ENCODE measurements at places on chromosomes 3 and 15.

- DNase-seq: no peak
These were observed 425.2 kb upstream of the TBL1XR1 start for GRCh38 chr3:177622520-177622919.

DNA sequence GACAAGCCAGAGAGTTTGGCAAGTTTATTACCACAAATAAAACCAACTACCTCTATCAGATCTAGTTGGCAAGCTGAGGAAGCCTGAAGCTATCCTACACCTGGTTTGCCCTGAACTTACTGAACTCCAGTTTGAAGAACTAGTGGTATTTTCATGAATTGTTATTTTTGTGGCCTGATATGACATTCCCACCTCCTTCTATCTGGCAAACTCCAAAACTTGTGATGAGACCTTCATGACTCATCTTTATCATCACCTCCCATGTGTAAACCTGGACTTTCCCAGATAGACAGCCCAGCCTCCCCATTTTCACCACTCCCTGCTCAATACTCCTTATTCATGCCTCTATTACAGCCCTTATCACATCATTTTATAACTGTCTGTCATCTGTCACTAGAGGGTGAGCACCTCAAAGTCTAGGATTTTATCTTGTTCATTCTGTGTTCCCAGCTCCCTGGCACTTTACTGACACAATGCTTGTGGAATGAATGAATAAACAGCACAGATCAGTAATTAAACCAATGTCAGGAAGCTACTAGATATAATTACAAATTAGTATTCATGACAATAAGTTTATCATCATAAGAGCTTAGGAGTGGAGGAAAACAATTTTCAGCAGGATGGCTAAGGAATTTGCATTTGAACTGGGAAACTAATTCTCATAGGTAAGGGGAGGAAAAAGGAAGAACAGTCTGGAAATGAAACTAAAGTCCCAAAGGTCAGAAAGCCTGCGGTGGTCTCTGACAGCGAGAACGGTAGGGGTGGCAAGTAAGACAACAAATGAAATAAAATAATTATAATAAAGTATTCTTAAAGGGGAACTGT lies 13.2 kb upstream of the TRANK1 start:
- no peak for DNase-seq

GRCh38 chr3:127158614-127159229 lies 34.2 kb upstream of the PRR23E start:
- DNase-seq: no peak

DNA sequence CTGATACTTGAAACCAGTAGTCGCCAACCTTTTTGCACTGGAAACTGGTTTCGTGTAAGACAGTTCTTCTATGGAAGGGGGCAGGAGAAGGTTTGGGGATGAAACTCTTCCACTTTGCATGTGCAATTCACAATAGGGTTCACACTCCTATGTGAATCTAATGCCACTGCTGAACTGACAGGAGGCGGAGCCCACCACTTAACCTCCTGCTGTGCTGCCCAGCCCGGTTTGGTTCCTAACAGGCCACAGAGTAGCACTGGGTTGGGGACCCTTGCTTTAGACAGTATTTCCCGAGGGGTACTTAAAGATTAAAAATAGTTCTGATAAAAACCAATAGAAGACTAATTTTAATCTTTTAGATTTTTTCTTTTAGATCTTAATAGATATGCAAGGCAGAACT lies 11.1 kb downstream of the TFG start:
- no peak for DNase-seq

DNA sequence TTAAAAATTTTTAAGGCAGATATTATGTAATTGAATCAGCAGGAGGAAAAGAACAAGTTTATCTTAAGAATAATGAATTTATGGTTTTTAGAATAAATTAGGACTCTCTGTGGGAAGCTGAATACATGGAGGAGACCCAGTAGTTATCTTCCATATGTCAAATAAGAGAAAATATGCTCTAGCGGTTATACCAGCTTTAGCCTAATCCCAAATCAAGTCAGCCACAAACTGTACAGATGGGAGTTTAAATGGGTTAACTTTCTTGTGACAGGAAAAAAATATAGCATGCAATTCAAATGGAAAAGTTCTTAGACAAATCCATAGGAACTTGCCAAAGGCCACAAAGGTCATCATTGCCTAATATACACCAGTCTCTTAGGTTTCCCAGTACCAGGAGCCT lies 84.3 kb downstream of the TTBK2 start:
- DNase-seq: no peak

DNA sequence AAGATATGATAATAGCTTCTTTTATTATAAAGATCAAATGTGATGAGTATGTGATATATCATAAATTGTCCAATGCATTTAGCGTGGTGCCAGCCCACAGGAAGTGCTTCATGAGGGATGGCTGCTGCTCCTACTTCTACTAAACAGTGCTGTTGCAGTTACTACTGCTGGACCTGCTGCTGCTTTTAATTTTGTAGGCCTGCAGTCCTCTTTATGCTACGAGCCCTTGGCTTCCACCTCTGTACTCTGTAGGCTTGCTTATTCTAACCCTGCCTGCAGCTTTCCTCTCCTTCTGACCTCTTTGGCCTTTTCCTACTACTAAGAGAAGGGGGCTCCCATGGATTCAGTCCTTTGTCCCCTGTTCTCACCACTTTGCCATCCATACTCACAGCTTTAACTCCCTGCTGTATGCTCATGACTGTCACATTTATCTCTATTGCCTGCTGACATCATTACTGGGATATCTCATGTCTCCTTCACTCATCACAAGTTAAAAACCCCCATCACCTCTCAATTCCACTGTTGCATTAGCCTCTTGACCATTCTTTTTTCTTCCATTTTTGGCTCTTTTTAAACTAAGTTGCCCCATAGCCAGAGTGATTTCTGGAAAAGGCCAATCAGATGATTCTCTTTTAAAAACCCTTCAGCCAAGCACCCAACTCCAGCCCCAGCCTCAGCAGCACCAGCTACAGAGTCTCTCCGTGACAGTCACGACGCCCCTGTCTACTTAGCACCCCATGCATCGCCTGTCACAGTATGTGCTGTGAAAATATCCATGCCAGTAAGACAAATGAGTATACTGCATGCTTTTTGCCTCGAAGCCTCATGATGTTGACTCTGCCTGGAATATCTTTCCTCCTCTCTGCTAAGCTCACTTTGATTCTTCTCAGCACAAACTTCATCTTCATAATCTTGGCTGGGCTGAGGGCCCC lies 56.3 kb downstream of the PLCL2 start:
- DNase-seq: no peak

DNA sequence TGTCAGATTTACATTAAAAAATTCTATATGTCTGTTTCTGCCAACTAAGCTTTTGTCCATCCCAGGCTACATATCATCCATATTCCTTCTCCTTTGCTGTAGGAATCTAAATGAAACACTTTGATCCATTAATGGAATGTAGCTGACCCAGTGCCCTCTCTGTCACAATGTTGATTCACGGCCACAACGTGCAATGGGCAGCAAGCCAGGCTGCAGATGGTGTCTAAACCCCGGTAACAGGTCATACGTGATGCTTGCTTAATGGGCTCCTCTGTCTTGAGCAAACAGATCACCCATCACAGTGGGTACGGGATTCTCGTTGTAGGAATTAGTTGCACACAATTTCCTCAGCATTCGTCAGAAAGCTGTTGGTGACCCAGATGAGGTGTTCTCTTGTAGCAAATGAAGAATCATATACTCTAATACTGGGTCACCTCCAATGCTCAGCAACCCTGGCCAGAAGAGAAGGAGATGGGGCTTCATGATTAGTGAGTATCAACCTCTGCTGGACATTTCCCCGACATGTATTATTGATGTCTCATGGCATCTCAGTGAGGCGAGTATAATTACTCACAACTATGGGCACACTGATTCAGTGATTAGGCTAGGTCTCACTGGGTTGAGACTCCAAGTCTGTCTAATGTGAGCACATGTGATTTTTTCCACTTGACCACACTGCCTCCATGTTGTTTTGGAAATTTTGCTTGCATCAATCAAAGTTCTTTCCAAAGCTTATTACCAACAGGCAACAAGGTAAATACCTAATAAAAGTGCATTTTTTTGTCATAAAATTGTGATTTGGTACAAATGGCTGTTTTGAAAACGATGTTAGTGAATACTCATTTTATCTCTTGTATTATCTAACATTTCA lies 12.9 kb upstream of the DCBLD2 start:
- DNase-seq: no peak

DNA sequence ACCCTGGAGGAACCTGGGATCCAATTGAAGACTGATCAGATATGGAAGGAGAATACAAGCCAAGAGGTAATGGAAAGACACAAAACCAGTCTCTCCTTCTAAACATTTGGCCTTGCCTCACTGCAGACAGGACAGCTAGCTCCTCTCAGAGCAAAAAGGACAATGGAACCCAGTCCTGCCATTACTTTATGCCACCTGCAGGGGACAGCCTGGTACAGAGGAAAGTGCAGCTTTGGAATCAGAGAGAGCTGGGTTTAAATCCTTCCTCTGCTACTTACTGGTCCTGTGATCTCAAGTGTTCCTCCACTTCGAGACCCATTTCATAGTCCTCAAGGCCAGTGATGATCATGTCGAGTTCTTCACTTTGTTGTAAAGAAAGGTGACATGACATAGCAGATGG lies 159.4 kb upstream of the SMAD3 start:
- no peak for DNase-seq

DNA sequence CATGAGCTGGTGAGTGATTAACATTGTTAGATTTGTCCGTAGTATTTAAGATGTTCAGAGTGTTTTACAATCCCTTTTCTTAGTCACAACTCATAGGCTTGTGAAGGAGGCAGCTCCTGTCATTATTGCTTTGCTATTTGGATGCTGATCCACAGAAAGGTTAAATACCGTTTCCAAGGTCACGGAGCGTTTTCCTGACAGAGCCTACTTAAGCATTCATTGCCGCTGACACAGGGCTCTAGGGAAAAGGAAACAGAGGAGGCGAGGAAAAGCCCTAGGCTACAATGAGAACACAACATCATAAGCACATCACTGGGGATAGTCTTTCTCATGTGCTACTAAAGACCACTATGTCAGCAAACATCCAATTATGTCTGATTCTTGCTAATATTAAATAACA lies 38.5 kb upstream of the CPB1 start:
- no peak for DNase-seq

- DNase-seq: no peak
These were observed 60.2 kb upstream of the RAB6B start for GRCh38 chr3:133955892-133956291.

DNA sequence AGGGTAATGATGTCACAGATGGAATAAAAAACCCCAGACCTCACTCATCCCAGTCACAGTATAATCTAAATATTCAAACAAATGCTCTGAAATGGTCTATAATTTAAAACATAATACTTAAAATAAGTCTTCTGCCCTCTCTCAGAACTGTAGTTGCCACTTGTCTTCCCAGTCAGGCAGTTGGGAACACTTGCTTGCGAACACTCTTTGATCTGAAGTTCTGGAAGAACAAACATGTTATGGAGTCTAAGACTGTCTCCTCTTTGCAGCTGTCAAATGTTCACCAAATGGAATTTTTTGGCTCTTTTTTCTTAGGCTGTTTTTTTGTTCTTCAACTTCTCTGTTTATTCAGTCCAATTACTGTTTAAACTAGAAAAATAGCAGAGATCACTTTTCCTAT lies 711.1 kb upstream of the GOLIM4 start:
- no peak for DNase-seq

DNA sequence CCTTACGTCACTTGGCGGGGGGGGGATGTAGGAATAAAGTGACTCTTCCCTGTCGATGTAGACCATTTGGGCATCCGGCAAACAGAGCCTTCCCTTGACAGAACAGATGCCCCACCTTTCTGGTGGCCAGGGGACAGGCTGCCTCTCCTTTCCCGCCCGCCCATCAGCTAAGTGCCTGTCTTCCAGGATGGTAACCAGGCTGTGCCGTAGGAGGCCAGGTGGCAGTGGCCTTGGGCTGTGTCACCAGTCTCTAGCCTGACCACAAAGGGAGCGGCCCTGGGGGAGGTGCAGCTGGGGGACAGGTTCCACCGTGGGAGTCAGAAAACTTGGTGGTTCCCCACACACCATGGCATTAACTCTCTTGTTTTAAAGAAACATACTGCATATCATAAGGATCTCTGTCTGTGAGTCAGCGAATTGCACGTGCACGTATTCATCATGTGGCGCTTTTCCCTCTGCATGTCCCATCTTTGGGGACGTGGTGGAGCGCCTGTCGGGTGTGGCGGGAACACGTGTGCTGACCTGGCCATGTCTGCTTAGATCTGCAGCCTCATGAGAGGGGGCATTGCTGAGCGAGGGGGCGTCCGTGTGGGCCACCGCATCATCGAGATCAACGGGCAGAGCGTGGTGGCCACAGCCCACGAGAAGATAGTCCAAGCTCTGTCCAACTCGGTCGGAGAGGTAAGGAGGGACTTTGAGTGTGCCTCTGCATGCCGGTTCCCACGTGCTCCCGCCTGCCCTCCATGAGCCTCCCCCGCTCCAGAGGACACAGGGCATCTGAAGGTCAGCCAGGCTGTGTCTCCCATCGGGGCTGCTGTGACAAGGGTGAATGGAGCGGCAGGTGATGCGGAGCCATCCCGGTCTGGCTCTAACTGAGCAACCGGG lies 156.0 kb downstream of the NSMCE3 start:
- no peak for DNase-seq

DNA sequence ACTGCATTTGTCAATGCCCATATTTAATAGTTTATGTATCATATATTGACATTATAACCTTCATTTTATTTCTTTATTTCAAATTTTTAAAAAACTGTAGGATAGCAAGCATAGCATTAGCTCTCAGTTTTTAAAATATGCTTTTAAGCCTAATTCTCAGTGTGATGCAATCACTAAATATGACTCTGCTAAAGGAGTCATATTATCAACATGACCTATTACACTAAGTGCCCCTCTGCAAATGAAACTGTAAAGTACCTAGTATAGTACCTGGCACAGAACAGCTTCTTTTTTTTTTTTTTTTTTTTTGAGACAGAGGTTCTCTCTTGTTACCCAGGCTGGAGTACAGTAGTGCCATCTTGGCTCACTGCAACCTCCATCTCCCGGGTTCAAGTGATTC lies 179.4 kb upstream of the CGNL1 start:
- DNase-seq: no peak

DNA sequence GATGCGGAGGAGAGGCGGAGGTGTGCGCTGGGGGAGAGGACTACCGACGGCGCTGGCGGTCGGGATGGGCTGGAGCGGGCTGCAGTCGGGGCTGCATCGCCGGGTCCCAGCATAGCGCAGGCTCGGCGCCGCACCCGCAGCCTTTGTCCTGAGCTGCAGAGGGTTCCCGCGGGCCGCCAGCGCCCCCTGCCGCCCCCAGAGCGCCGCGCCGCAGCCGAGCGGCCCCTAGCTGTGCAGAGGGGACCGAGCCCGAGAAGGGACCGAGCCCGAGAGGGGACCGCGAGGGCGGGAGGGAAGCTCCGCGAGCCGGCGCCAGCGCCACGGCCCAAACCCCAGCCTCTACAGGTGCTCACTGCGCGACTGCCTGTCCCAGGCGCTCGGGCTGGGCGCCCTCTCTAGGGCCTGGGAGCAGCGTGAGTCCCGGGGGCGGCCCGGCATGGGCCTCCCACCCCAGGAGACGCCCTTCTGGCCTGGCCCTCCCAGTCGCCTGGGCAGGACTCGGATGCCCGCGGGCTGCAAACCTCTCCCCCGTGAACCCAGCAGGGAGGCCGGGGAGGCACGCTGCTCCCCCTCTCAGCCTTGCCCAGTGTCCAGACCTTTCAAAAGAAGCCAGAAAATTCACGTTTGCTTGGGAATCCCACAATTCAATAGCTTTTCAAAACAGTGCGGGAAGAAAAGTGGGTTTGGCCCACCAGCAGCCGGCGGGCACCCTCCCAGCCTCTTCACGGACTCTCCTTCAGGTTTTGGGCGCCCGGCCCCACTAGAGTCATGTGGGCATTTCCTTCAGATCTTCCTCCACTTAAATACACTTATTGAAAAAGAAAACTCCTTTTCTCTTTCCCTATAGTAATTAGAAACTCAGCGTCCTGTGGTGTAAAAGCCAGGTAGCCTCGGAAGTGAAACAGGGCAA lies 134.7 kb downstream of the TPRA1 start:
- peak; percentile 75 for DNase-seq

- DNase-seq: no peak
These were observed 384.7 kb downstream of the ZIC1 start for GRCh38 chr3:147793841-147794240.
